ENCODE measurements at places on chromosomes 5 and 9.

- no peak for DNase-seq
Measured at GRCh38 chr5:9851458-9851857, 221.3 kb upstream of the TAS2R1 start.

GRCh38 chr5:146877178-146877681 is 1.3 kb downstream of the PPP2R2B start:
- peak; percentile 50 for DNase-seq

GRCh38 chr5:2759696-2760461 is 8.4 kb upstream of the IRX2 start:
- DNase-seq = no peak

DNA sequence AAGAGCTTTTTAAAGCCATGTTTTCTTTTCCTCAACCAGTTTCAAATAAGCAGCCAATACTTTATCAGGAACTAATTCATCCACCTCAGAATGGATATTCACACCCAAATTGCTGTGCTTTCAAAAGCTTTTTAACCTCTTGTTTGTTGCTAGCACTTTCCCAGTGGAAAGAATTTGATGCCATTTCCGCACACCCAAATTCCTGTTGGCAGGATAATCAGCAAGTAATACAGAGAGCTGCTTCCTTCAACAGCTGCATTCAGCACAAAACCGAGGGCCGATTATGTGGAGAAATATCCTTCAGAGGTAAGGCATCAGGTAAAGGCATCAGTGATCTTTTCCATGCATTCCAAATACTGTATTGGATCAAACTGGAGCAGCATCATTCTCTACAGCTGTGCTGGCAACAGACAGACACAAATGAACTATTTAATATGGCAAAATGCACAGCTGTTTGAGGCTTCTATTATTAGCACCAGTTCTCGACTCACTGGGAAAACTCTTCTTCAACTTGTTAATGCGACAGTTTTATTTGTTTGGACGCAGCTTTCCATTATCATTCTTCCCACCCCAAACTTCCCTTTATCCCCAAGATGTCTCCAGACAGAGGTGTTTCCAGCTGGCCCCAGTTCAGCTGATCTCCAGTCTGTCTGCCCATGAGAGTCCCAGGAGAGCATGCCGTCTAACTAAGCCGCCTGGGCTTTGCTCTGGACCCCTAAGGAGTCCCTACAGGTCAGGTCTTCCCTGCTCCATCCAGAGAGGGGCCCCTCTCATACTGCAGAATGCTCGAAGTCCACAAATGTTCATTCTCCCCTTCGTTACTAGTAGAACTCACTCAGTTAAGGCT is 22.2 kb upstream of the MGAT1 start:
- DNase-seq = no peak

DNA sequence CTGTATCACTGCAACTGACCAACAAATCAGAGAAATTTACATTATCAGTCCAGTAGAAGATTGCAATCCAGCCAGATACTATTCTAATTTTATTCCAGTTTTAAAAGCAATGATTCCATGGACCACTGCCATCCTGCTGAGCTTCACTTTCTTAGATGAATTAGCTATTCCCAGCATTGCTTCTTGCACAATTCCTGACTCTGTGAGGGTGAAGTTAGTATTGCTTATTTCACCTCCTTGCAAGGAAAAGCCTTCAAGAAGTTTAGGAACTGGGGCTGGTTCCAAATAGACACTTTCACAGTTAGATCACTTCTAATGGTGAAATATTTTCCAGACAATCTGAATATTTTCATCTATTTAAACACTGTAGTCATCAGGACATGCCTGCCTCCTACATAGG is 338.6 kb upstream of the TNC start:
- no peak for DNase-seq

DNA sequence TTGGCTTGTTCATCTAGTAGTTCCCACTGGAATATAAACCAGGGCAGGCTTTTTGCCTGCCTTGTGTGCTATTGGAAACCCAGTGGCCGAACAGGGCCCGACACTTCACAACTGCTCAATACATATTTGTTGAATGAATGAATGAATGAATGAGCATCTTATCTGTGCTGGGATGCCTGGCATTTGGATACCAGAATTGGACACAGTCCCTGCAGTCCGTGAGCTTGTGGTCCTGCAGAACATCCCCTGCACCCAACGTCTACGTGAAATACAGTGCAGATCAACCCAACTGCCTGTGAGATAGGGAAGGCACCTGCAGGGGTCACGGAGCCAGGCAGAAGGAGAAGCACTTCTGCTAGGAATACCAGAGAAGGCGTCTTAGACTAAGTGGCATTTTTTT is 30.0 kb upstream of the COL15A1 start:
- no peak for DNase-seq

GRCh38 chr9:134258828-134259546 is 67.3 kb upstream of the RXRA start:
- DNase-seq = no peak

DNA sequence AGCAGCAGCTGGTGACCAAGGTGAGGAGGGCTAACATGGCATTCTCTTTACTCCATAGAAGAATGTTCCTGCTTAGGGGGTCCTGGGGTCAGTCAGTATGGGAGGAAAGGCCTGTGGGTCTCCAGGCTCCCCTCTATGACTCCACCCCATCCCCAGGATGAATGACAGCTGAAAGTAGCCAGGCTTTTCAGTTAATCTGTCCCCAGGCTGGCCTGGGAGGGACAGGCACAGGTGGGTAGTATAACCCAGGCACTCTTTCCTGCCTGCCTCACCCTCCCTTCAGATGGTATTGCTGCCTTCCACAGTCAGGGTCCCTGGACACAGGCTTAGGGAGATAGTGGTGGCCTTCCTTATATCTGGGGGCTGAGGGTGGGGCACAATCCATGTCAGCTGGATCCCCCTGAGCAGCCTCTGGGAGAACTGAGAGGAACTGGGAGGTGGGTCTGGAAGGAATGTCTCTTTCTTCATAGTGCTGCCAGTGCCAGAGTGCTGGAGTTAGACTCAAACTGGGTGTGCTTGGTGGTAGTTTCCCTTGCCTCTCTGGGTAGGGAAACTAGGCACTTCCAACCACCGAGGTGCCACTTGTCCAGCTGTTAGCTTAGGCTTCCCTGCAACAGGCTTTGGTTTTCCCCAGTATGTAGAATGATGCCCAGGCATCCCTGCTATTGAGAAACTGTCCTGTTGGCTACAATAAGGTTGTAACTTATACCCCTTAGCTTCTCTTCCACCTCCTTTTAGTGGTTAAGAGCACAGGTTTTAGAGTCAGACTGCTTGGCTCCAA is 27.8 kb downstream of the LARP1 start:
- no peak for DNase-seq

- DNase-seq = no peak
Measured at GRCh38 chr9:100440071-100440470, 13.1 kb downstream of the MSANTD3 start.

- DNase-seq = no peak
Measured at GRCh38 chr5:16700081-16700480, 83.3 kb upstream of the RETREG1 start.

DNA sequence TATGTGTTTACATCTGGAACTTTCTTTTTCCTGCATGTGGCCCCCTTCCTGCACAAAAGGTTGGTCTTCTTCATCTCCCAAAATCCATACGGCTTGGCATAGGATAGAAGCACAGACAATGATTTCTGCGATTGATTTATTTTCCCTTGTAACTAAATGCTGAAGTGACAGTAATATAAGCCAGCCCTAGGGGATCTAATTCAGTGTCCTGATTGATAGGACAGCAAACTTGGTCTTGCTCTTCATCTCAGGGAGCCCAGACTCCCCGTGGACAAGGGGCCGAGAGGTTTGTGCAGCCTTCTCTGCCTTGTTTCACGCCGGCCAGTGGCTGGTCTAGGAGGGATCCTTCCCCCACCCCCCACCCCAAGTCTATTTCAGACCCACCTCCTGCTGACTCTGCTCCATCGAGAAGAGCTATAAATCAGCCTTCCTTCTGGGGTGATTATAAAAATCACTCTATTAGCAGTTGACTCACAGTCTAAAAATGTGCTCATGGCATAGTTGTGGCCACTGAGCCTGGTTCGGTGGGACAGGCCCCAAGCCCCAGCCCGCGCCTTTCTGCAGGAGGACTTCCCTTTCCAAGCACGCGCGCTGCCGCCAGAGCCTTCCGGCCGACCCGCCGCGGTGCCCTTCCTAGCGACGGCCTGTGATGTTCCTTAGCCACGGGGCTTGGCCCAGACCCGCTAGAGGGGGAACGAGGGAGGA is 89.8 kb upstream of the COL5A1 start:
- no peak for DNase-seq

GRCh38 chr9:19233344-19233743 is 2.9 kb downstream of the DENND4C start:
- DNase-seq = peak; percentile 6

- no peak for DNase-seq
Measured at GRCh38 chr5:17400724-17401469, 97.1 kb upstream of the TAF11L2 start.

GRCh38 chr9:126715382-126715781 is 89.5 kb upstream of the ZBTB43 start:
- no peak for DNase-seq

DNA sequence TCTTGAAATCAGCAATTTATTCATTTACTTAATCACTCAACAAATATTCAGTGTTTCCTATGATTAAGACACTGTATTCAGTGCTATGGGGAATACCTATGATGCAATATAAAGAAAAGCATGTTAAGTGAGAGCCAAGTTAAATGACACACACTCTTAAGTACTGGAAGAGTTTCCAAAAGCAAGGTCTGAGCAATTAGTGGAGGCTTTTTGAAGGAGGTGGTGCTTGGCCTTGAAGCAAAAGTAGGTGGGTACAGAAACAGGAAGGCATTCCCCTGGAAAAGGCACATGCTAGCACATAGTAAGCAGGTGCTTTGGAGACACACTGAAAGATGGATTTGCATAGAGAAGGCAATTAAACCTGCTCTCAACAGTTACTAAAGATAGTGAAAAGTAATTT is 4.0 kb downstream of the TSLP start:
- no peak for DNase-seq

DNA sequence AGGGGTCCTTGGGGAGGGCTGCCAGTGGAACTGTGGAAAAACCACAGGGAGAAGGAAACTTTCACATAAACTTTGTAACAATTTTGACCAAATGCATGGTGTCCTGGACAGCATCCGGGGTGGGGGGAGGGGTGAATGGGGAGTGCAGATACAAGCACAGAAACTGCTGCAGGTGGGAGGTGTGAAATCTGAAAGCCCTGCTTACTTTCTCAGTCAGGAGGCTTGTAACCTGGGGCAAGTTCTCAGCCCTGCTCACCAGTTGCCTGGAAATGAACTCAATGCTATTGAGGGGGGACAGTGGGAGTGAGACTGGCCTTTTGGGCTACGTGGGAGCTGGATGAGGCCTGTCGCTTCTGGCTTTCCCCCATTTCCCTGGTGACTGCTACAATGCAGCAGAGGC is 694.5 kb upstream of the ZNF608 start:
- DNase-seq = peak; percentile 53

DNA sequence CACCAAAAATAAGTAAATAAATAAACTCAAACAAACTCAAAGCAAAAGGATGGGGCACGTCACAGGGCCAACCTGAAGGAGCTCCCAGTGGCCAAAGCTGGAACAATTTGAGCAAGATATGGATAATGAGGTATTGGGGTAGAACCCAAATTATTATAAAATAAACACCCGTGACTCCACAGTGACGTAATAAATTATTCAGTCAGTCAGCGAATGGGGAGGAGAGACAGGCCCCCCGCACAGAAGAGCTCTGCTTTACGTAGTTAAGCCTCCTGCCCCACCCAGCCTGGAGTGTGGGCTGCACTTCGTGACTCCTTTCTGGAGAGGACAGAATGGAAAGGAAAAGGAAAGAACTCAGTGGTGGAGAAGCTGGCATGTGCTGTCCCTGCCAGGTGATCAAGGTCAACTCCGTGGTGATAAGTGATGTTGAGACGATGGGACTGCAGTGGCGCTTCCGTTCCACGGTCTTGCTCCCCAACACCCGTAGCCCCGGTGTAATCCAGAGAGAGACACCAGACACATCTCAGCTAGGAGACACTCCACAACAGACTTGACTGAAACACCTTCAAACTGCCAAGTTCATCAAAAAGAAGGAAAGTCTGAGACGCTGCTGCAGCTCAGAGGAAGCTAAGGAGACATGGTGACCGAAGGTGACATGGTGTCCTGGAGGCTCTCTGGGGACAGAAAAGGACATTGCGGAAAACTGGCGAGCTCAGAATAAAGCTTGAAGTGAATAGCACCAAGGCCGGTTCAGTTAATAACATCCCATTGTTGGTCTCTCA is 83.3 kb upstream of the COL5A1 start:
- no peak for DNase-seq

GRCh38 chr5:117801583-117801982 is 1186.8 kb downstream of the DTWD2 start:
- DNase-seq = peak; percentile 10

DNA sequence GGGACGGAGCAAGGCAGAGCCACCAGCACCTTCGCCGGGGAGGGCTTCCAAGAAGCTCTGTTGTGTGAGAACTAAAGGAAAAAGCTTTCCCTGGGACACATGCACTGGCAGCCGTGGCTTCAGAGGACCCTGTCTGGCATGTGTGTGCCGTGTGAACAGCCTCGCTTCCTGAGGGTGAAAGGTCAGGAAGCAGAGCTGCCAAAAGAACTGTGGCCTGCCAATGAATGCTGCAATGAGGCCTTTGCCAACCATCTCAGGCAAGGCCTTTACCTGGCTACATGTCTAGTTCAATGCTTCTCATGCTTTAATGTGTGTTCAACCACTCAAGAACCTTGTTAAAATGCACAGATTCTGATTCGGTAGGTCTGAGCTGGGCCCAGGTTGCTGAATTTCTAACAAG is 53.5 kb downstream of the NIPSNAP3B start:
- no peak for DNase-seq

GRCh38 chr5:36844305-36844704 is 32.3 kb upstream of the NIPBL start:
- no peak for DNase-seq

- no peak for DNase-seq
Measured at GRCh38 chr9:90307167-90307833, 335.3 kb downstream of the DIRAS2 start.

DNA sequence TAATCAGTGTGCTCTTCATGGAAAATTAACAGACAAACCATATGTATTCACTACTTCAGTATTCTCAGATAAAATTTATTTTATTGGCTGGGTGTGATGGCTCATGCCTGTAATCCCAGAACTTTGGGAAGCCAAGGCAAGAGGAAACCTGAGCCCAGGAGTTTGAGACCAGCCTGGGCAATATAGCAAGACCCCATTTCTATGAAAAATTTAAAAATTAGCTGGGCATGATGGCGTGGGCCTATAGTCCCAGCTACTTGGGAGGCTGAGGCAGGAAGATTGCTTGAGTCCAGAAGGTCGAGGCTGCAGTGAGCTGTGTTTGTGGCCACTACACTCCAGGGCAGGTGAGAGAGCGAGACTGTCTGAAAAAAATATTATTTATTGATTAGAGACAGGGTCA is 23.4 kb upstream of the CREBRF start:
- no peak for DNase-seq

GRCh38 chr9:71741926-71742648 is 26.2 kb downstream of the CEMIP2 start:
- DNase-seq = no peak

DNA sequence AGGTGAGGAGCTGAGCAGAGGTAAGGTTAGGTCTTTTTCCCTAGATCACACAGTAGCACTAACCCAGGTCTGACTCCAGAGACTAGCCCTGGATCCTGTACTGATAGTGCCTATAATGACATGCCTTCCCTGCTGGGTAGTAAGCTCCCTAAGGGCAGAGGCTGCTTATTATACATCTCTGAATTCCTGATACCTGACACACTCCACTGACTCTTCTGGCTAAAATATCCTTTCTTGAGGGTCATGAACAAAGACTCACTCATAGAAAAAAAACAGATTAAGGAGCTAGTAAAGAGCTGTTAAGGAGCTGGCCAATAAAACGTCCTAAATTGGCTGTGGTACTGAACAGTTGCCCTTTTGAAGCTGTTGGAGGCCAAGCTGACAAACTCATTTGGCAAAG is 149.0 kb upstream of the ITGA1 start:
- DNase-seq = no peak

GRCh38 chr5:167489202-167489601 is 802.2 kb upstream of the WWC1 start:
- no peak for DNase-seq
